Stimulated activated CD4-positive, alpha-beta T cell treated with anti-CD3 and anti-CD28 coated beads, Interleukin-4, amount 100 ng/mL, for 1 hour (primary cell): ENCODE measurements at places on chromosomes 4 and X.

GRCh38 chr4:152243896-152244595, 291.8 kb downstream of the FBXW7 start:
- DNase-seq: no peak

DNA sequence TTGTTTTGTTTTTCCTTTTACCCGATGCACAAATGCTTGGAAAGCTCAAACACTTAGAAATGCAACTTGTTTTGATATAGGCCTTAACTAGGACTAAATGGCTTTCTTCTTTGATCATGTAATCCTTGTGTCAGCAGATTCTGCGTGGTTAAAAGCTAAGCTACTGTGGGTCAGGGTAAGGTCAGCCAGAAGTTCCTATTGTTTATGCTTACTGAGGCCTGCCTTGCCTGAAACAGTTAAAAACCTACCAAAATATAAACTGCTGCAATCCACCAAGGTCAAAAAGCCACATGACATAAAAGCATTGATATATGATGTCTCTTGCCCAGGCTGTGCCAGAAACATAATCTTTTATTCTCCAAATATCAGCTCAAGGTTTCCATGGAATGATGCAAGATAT, 223.4 kb downstream of the FAM47B start:
- no peak for DNase-seq

DNA sequence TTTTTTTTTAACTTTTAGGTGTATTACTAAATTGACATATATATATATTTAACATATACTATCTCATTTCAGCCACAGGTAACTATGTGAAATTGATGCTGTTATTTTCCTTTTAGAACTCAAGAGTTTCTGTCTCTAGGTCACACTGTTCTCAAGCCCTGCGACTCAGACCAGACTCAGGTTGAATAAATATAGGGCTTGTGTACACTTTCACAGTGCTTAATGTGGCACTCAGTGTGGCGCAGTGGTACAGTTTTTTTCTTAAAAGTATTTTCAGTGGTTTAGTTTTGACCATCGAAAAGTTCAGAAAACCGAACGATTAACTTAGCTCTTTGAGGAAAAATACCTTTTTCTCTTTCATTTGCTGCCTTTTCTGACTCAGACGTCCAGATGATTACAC, 24.7 kb downstream of the PACRGL start:
- no peak for DNase-seq

DNA sequence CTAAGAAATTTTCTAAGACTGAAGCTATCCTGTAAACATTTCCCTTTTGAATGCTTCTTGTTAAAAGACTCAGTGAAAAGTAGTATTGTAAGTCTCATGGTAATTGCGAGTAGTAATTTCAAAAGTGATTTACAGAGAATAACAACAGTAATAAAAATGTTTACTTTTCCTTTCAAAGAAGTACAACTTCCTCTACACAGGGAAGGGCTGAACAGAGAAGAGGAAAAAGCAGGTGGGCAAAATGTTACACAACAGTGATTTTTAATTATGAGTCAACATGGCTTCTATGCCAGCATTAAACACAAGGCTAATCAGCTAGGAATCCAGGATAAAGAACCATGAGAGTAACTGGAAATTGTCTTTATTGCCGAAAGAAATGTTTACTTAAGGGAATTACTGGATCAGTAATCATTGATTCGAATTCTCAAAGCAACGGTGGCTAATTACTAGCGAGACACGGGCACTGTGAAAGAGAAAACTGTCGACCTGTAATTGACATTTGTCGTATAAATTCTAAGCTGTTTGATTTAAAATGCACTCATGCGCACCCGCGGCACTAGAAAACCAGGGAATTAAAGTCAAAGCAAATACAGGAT, 15.4 kb downstream of the UTP3 start:
- no peak for DNase-seq

GRCh38 chr4:1310796-1311631, 21.3 kb downstream of the MAEA start:
- DNase-seq: no peak

- DNase-seq: no peak
These were observed 633.1 kb downstream of the FSTL5 start for GRCh38 chr4:161530710-161531109.
